ENCODE measurements at places on chromosomes 5 and 9.

DNA sequence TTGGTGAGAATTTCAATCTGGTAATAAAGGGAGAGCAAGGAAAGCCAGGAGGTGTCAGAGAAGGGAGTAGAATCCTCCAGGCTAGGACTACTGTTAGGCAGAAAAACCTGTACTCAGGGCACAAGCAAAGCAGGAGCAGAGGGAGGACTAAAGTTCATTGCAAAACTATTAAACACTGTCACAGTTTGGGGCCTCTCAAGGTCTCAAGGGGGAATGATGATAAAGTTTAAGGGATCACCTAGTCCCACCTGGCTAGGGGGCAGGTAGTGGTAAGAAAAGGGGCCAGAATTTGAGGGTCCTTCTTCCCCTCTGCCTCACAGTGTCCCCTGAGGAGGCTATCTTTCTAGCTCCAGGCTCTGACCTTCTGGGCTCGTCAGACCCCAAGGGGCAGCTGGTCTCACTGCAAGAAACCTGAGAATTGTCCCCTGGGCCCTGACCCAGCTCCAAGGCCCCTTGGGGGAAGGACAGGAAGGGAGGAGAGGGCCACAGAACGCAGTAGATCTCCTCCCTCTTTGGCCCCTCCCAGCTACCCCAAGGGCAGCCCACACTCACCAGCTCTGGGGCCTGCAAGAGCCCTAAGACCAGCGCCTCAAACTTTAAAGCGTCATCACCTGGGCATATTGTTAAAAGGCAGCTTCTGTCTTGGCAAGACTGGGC lies 974 bp downstream of the CCDC69 start:
- peak; percentile 82 for DNase-seq

GRCh38 chr5:176578391-176578808 lies 29.3 kb downstream of the CDHR2 start:
- peak; percentile 62 for DNase-seq

- DNase-seq = no peak
These were observed 672.9 kb upstream of the GRAMD2B start for GRCh38 chr5:125750147-125750860.

- DNase-seq = peak; percentile 91
These were observed 69.3 kb upstream of the NIPAL4 start for GRCh38 chr5:157390551-157391297.

GRCh38 chr9:7976167-7976755 lies 176.7 kb upstream of the DMAC1 start:
- peak; percentile 84 for DNase-seq

- DNase-seq = no peak
These were observed 261.0 kb upstream of the GRIN3A start for GRCh38 chr9:101999441-101999840.

DNA sequence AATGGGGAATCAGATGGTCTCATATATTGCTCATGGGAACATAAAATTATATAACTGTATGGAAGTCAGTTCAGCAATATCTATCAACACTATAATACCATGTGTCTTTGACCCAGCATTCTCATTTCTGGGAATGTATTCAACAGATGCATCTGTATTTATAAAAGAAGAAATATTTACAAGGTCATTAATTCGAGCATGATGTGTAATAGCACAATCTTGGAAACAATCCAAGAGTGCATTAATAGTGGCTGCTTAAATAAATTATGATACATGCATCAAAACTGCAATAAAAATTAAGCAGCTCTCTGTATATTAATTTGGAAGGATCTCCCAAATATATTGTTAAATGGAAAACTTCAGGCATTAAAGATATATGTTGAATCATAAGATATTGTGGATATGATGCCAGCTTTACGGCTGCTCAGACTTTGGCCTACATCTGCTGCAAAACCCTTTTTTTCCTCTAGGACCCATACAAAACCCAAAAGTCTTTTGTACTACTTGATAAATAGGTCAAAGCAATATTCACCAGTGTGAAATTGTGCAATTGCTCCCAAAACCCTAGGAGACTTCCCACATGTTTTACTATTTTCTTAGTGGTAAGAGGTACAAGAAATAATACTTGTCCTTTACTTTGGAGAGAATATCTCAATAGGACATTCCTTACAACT lies 45.3 kb upstream of the ISOC1 start:
- DNase-seq = no peak

All from activated CD8-positive, alpha-beta memory T cell treated with anti-CD3 and anti-CD28 coated beads, Interleukin-2, amount 10 ng/mL, durations not matched to agents 7 days and 5 days (primary cell).